Osteocyte (in vitro differentiated cells): ENCODE measurements at places on chromosomes 12 and 14. TPM values are rescaled to one million over a fixed set of nuclear protein-coding genes. Genes with fewer than 3 reads are reported as not detected.

- DNase-seq: no peak
Observed at GRCh38 chr14:71338153-71338552, 430.9 kb downstream of the PCNX1 start.

The BCL2L14 gene
- total RNA-seq: not detected in 2 replicates

The COL2A1 gene
- total RNA-seq: 0.70 and 2.0 TPM in 2 replicates

GRCh38 chr12:122491991-122492390, 8.7 kb downstream of the ZCCHC8 start:
- no peak for DNase-seq

DNA sequence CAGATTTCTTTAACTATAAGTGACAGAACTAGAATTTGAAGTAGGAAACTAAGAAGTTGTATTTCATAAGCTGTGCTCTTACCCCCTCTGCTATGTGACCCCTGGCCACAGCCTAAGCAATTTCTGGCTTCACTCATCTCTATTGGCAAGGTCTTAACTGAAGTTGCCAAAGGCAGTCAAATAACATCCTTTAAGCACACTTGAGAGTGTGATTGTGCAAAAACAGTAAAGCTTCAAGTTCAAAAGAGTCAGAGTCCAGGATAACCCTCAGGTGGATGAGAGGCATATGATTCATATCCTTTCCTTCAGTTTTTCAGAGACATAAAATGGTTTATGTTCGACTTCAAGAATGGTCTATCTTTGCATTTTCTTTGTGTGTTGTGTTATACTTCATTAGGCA, 45.2 kb downstream of the GRIP1 start:
- DNase-seq: no peak

The TCL1B gene
- not detected in 2 replicates for total RNA-seq

DNA sequence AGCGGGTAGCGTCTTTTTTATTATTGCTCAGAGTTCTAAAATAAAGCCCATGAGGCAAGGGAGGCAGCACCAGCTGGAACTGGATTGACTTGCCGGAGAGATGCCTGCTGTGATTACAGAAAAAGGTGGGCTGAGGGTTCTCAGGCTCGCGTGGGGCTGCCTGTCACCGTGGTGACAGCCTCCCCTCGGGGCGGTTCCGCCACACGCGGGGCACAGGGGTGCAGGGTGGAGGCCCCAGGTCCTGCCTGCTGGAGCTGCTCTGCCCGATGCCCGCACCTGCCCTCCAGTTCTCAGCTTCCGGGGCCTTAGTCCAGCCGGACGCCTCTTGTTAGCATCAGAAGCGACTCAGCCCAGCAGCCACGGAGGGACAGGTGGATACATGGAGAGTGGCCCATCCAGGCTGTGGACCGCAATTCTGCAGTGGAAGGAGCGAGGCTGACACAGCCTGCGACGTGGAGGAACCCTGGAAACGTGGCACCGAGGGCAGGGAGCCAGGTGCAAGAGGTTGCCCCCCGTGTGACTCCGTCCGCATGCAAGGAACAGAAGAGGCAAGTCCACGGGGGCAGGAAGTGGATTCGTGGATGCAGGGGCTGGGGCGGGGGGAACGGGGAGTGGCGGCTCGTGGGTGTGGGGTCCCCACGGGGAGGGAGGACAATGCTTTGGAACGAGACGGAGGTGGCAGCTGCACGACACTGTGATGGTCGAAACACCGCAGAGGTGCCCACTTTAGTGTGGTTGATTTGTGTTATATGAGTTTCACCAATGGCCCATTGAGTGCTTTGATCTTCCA, 79.5 kb downstream of the GALNT9 start:
- DNase-seq: no peak

The PTPRB gene
- 0.05 and 0.10 TPM in 2 replicates for total RNA-seq

The SERPINA9 gene
- not detected in 2 replicates for total RNA-seq

The ZCRB1 gene
- 65.7 and 76.7 TPM in 2 replicates for total RNA-seq

- DNase-seq: no peak
Observed at GRCh38 chr12:21509768-21510167, 8.2 kb downstream of the GOLT1B start.

The KERA gene
- total RNA-seq: not detected in 2 replicates

GRCh38 chr12:113244478-113244958, 23.3 kb downstream of the TPCN1 start:
- DNase-seq: no peak

The ATL1 gene
- 7.4 and 10.0 TPM in 2 replicates for total RNA-seq

The GPR68 gene
- total RNA-seq: 0.11 and 0.50 TPM in 2 replicates

DNA sequence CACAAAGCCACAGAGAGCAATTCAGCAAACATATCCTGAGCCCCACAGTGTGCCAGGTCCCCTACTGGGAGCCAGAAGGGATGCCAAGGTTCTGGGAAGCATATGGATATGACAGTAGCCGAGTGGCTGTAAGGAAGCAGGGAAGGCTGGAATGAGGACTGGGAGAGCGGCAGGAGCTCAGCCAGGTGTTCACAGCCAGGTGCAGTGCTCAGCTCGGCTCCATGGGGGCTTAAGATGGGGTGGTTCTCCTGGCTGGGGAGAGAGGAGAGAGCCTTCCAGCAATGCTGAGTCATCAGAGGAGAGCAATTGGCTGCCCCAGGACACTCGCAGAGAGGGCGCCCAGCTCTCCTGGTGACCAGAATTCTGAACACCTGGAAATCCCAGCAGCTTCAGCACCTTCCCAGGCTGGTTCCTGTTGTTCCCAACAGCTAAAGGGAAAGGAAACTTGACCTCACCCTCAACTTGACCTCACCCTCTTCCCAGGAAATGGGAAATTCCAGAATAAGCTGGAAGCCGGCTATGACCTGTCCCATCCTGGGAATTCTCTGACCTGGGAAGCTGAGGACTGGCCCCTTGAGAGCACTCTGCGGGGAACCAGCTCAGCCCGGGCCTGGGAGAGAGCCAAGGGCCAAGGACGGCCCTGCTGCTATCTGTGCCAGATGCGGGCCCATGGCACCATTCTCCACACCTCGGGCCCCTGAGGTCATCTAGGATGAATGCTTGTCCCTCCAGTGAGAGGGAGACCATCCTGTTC, 34.6 kb downstream of the SLC6A12 start:
- no peak for DNase-seq

GRCh38 chr14:65150898-65151608, 48.7 kb upstream of the MAX start:
- DNase-seq: no peak

- DNase-seq: no peak
Observed at GRCh38 chr14:30656190-30656632, 34.1 kb downstream of the SCFD1 start.

- peak; percentile 84 for DNase-seq
Observed at GRCh38 chr12:81077686-81078441, at the start of gene ACSS3. TSS of gene ACSS3 (plus strand) at chr12:81078079. CDS start at chr12:81078121, 42 bp downstream.

DNA sequence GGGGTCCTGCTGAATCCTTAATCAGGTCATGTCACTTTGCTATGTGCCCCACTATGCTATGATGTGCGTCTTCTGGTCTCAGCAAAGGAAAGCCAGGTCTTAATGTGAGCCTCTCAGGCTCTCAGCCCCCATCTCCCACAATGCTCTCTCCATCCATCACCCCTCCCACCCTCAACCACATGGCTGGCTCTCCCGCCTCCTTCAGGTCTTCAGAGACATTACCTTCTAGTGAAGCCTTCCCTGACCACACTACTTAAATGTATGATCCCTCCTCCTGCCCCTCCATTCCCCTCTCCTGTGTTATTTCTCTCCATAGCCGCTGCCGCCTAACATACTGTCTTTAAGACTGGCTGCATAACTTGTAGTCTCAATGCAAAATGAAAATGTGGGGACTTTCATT, 50.5 kb downstream of the KRT80 start:
- DNase-seq: no peak

GRCh38 chr14:79554816-79555215, 656.5 kb downstream of the DIO2 start:
- no peak for DNase-seq

The JPH4 gene
- total RNA-seq: not detected in 2 replicates

DNA sequence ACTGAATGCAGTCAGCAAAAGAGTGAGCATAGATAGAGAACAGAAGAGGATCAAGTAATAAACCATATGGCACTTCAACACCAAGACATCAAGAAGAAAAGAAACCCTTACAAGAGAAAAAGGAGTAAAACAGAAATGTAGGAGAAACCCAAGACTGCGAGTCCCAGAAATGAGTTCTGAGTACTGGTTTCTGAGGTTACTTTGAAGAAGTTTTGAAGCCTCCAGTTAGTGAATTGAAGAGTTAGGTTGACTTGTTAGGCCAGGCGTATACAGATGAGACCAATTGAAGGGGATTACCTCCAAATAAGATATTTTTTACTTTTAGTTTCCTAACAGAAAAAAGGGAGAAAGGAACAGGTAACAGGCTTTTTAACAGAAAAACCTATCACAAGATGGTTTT, 162.2 kb upstream of the SSTR1 start:
- no peak for DNase-seq

DNA sequence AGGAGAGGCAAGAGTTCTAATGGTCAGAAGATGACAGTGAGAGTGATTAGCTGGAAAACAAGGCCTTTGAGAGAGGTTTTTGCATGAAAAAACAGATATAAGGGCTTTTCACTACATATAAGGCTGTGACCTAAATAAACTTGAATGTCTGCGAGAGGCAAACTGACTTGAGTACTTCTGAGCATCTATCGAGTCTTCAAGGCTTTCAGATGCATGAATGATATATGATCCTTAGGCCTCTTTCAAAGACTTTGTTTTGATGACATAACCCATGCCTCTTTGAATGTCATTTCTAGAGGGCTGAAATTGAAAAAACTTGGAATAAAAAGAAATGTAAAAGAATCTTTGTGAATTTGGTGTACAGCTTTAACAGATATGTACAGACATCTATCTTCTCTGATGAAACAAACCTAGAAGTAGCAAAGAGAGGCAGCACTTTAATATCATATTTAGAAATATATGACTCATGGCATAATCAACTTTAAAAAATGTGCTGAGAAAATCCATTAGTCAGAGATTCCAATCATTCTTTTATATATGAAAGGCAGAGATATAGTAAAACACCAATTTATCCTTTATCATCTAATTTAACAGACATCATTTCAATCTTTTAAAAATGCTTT, 72.6 kb downstream of the PPM1H start:
- DNase-seq: no peak
